ENCODE measurements at places on chromosomes 4 and X.

DNA sequence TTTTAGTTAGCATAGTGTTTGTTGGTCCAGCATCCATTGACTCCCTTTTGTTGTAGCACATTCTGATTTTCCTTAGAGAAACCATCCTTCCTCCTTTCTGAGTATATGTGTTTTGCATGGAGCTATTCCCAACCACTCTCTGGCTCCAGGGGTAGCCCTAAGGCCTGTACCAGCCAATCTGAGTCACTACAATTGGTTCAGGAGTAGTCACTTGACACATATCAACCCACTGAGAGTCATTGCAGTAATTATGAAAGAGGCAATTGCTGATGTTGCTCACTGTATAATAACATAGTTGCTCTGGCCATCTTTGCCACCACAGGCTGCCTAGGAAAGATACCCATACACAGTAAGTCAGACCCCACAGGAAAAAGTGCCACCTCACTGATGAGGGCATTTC is 71.2 kb upstream of the GRID2 start:
- no peak for DNase-seq

GRCh38 chr4:102783006-102783405 is 22.2 kb upstream of the MANBA start:
- no peak for DNase-seq

- DNase-seq, result peak; percentile 34
Measured at GRCh38 chrX:102745857-102746584, 25.5 kb downstream of the GPRASP3 start.

DNA sequence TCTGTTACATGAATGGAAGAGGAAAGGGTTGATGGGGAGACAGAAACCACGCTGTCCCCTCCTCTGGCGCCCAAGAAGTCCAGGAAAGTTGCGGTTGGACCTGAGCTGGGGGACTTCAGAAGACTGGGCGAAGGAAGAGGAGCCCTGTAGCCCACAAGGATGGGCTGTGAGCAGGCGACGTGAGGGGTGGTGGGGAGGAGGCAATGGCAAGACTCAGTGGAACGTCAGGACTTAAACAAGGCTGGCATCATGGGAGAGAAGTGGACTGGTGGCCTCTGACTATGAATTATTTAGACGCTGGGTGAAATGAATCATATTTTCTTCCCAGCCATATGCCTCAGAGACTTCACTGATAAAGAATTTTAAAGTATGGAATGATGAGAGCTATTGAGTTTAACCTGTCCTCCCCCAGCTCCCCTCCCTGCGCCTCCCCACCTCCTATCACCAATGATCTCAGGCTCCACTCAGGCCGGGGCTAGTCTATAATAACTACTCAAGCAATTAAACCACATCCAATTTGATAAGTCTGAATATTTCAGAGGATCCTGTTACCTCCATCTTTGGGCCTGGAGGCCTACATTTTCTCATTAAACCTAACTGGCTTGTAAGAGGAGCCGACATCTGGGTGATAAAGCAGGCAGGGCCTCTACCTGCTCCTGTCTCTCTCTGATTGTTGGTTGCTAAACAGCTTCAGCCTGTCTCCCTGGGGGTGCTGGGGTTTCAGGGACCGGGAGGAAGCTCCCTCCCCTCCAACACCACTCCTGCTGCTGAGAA is 63.6 kb downstream of the SMIM20 start:
- DNase-seq, result no peak

DNA sequence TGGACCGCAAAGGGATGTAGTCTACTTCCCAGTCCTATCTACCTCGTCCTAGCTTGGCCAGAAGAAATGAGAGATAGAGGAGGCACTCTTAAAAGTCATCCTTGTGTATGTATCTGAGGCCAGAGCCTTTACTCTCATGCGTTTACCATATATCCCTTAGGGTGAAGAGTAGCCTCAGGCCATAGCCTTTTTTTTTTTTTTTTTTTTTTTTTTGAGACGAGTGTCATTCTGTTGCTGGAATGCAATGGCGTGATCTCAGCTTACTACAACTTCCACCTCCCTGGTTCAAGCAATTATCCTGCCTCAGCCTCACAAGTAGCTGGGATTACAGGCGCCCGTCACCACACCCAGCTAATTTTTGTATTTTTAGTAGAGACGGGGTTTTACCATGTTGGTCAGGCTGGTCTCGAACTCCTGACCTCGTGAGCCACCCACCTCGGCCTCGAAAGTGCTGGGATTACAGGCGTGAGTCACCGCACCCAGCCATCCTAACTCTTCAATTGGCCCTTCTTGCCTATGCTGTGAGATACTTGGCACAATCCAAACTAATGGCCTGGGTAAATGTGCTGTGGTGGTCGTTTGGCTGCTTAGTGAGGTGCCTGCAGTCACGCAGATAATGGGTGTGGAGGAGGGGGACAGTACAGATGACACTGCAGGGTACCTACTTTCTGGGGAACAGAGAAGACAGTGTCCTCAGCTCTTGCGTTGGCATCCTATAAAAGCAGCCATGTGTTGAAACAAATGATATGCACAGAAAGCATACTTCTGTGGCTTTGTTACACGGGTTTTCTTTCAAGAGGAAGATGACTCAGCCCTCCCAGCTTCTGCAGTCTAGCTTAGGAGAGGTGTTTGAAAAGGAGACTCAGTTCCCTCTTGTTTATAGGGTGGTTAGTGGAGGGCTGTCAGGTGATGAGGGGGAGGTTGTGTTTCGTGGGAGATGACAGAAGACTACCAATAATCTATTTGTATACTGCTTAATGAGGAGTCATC is 10.4 kb upstream of the DGAT2L6 start:
- DNase-seq, result no peak
